ENCODE measurements at places on chromosomes 6 and 20.

GRCh38 chr6:16183187-16183664 is 54.3 kb downstream of the MYLIP start:
- DNase-seq, result peak; percentile 80

DNA sequence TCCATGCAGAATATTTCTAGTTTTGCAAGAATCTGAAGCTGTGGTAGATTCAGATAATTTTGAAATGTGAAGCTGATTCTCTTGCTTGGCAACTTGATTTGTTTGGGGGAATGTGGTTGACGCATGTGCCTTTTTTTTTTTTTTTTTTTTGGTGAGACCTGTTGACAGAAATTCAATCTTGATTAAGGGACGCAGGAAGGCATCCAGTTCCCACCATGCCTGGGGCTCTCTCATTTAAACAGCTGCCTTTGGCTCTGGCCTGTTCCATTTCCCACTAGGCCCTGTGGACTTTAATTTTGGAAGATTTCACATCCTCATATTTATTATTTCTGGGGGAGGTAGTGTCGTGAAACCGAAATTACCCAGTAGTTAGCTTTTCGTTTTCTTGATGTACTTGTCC is 8.6 kb downstream of the TPX2 start:
- no peak for DNase-seq

DNA sequence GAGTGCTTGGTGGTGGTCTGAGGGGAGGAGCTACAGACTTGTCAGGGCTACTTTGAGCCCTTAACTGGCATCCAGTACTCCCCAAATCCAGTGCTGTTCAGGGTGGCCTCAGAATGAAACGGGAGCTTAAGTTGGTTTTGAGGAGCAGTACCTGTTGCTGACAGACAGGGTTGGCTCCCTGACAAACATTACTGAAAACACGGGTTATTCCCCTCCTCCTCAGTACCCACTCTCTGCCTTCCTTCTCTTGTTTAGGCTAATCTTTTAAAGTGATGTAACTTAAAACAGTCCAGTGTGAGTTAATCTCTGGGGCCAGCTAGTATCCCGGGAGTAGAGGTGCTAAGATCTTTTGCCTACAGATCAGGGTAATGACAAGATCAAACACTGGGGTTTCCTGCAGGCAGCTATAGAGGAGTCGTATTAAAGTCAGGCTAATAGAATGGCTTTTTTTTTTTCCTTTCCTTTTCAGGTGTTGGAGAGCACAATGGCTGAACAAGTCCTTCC is 3.7 kb downstream of the TNFAIP3 start:
- DNase-seq, result no peak

GRCh38 chr6:163998496-163998895 is 584.0 kb downstream of the QKI start:
- DNase-seq, result no peak

DNA sequence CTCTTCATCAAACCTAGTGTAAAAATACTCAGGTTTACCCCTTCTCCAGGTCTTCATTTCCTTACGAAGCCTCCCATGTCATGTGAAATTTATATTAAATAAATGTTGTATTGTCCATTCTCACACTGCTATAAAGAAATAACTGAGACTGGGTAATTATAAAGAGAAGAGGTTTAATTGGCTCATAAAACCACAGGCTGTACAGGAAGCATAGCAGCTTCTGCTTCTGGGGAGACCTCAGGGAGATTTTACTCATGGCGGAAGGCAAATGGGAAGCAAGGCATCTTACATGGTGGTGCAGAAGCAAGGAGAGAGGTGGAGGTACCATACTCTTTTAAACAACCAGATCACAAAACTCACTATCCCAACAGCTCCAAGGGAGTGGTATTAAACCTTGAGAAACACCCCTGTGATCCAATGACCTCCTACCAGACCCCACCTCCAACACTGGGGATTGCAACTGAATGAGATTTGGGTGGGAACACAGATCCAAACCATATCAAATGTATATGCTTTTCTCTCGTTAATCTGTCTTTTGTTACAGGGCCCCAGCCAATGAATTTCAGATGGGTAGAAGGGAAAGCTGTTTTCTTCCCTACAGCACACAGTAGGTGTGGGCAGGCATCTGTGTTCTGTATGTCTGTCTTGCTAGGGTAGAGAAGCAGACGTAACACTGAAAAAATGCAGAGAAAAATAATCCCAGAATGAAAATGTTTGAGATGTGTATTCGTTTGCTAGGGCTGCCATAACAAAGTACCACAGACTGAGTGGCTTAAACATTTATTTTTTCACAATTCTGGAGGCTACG is 88.0 kb upstream of the BTN3A2 start:
- no peak for DNase-seq

DNA sequence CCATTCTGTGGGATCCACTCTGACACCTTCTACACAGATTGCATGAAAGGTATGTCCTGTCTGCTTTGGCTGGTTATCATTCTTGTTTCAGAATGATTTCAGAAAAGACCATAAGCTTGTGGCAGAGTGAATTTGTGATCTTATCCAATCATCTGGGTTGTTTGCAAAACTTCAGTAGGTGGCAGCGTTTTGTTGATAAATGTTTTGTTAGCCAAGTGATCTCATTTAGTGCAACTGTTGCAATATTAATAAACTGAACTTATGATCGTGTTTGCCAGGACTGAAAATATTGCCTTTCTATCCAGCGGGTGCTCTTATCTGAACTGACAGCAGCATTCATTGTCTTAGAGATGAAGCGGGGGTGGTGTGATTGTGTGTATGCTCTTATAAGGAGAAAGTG is 613.2 kb upstream of the NOX3 start:
- peak; percentile 12 for DNase-seq

- peak; percentile 0 for DNase-seq
These were observed 226.2 kb downstream of the DHX35 start for GRCh38 chr20:39188266-39188765.

DNA sequence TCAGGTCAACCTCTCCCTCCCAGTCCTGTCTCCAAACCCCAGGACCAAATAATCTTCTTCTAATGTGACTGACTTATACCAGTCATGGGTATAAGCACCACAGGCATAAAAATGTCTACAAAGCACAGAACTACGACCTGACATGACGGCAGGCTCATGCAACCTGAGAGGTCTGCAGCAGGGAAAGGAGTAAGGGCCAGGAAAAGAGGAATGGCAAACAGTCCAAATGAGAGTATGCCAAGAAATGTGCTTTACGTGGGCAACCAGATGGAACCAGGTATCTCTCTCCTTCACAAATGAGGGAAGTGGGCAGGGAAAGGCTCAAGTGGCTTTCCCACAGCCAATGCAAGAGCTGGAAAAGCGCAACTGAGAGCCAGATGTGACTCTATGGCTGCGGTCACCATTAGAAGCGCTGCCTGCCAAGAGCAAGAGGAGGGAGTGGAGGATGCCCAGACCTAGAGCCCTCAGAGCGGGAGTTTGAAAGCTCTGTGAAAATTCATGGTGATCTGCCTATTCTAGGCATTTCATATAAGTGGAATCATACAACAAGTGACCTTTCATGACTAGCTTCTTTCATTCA is 6.0 kb downstream of the APMAP start:
- DNase-seq, result no peak

DNA sequence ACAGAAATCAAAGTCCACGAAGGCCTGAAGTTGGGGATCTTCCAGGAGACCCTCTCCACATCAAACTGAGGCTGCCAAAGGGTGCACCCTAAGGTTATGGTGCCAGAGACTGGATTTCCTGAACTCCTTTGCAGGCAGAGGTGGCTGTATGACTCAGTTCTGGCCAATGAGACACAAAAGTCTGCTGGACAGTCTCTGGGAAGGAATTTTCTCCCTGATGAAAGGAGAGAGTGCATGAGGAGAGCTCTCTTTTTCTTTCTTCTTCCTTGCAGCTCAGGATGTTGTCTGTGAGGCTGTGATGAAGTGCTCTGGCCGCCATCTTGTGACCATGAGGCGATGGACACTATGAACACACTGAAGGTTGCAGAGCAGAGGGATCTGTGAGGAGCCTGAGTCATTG is 85.2 kb downstream of the MDGA1 start:
- no peak for DNase-seq

DNA sequence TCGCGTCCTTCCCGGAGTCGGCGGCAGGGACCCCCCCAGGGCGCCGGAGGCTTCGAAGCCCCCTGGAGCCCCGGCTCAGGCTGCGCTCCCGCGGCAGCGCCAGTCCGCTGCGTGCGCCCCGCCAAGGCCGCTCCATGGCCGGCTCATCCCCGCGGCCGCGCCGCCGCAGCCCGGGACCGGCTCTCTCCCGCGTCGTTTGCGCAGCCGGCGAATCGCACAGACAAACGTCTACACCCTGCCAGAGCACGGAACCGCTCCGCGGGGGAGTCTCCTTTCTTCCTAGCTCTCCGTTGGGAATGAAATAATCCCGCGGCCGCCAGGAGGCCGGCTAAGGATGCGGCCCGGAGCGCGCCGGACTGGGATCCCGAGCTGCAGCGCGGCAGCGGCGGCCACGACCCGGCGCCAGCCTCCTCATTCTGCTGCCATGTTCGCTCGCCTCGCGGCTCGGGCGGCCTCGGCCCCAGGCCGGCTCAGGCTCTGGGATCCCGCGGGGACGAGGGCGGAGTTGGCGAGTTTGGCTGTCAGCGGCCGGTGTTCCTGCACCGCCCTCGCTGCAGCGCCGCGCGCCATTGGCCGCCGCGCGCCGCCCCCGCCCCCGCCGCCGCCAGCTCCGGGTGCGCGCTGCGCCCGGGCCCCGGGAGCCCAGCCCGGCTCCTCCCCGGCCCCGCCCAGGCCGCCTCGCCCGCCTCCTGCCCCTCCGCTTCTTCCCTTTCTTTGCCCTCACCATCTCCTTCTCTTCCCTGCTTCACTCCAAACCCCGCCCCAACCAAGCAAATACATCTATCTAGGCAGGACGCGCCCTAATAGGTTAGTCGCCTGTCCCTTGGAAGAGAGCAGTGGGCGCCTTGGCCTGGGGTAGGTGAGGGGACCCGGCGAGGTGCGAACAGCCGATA is at the start of gene GFOD1:
Gene GFOD1, minus strand, starts transcription at position 479 of the 893 bp plus-strand sequence. CDS start 710 bp downstream, outside the sequence.
- peak; percentile 95 for DNase-seq

DNA sequence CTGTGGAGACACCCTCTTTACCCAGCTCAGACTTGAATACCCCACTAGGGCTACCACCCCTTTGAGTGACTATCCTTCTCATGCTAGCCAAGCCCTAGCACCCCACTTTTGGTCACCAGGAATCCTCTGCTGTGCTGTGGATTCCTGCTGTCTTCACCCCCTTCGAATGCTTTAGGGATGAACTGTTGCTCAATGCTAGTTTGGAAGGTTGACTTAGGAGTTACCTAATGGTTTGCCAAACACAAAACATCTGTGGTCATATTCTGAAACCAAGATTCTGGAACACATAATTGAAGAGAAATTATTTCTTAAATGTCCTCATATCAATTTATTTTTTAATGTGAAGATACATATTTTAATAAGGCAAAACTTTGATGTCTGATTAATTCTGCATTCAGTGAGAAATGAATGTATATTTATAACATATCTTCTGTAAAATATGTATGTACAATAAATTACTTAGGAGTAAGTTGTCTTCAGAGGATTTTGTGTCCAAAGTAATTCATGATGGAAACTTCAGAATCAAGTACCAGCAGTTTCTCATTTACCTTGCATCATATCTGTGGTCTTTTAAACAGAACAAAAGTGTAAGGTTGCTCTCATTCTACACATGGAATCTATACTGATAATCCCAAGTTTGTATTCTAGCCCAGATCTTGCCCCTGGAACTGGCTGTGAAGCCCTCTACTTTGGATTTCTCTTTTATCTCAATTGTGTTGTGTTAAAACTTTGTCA is 46.9 kb downstream of the TMEM200A start:
- DNase-seq, result no peak

DNA sequence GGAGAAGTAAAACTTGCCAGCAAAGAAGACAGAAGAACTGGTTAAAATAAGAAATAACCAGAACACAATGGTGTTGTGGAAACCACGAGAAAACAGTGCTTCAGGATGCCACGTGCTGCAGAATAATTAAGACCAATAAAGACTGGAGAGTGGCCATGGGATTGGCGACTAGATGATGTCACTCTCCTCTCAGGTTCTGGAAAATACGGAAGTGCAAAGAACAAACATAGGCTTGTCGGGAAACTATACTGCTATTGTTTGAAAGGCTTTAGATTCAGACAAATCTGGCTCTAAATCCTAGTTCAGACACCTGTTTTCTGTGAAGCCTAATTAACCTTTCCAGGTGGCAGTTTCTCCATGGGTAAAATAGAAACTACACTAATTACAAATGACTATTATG is 138.4 kb upstream of the STXBP5 start:
- DNase-seq, result peak; percentile 83

DNA sequence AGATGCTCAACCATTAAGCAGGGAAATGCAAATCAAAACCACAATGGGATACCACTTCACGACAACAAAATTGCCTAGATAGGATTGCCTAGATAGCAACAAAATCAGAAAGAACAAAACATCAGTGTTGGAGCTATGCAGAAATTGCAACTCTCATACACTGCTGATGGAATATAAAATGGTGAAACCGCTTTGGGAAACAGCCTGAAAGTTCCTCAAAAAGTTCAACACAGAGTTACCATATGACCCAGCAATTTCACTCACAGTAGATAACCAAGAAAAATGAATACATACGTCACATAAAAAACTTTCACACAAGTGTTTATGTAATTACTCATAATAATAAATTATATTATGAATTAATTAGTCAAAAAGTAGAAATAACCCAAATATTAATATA is 78.3 kb downstream of the MAFB start:
- DNase-seq, result no peak

DNA sequence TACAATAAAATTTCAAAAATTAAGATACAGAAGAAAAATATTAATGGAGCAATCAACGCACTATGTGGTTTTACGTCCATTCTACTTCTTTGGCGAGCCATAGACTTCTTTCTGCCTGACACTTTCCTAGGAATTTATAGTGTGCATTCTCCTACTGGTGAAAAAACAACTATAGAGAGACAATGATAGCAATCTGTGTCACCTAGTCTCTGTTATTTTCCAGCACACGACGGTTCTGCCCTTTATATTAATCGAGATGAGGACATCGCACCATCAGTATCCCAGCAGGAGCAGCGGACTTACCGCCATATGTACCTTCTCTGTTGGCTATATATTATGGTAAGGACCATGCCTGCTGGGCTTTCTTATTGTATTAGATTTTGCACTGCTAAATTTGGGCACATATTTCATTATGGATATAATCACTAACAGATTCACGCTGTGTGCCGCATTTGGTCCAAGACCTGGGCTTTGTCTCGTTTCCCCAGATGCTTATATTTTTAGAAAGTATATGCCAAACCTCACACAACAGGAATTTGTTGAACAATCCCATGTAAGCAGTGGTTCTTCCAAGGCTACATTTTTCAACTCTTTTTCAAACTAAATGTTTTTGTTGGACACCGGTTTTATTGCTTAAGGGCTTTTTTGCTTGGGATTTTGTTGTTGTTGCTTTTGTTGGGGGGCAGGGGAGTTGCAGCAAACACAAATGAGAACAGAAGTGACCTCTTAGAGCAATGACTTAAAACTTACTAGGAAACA is 166.4 kb downstream of the ADAT2 start:
- no peak for DNase-seq

- DNase-seq, result no peak
These were observed 1.9 kb downstream of the CST7 start for GRCh38 chr20:24950836-24951525.

DNA sequence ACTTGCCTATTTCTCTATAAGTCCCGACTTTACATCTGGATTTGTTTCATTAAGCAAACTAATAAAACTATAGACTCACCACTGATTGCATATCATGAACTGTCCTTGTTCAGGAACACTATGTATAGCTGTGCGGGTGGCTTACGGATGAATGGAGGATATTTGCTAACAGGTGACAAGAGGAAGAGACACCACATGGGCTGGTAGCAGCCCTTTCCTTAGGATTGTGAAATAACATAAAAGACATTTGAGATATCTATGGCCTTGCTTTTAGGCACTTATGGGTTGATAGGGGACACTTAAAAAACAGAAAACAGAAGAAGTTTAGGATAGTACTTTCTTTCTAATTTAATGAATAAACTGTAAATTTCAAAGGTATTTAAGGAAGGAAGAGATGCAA is 5.0 kb upstream of the CAP2 start:
- DNase-seq, result no peak
